ENCODE measurements at places on chromosomes 13 and 19.
A peak's percentile ranks its signal among the peaks of the same experiment; 100 is the strongest.

DNA sequence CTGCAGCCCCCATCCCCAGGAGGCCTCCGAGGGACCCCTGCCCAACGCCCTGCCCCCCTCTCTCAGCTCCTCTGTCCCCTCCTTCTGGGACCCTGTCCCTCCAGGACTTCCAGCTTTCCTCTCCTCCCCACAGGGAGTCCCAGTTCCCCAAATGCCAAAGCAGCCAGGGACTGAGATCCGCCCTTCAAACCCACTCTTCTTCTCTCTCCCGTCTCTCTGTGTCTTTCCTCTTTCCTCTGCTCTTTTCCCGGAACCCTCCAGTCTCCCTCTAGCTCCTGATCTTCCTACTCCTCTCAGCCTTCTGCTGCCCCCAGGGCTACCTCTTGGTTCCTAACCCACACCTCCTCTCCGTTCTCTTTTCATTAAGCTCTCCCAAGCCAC is 377 bp downstream of the CA11 start:
- DNase-seq: no peak

DNA sequence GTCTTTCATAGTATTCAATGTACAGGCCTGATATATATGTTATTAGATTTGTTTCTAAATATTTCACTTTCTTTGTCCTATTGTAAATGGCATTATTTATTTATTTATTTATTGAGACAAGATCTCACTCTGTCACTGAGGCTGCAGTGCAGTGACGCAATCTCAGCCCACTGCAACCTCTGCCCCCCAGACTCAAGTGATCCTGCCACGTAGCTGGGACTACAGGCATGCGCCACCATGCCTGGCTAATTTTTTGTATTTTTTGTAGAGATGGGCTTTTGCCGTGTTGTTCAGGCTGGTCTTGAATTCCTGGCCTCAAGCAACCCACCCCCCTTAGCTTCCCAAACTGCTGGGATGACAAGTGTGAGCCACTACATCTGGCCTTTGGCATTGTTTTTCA is 5.4 kb upstream of the GAS6 start:
- no peak for DNase-seq

DNA sequence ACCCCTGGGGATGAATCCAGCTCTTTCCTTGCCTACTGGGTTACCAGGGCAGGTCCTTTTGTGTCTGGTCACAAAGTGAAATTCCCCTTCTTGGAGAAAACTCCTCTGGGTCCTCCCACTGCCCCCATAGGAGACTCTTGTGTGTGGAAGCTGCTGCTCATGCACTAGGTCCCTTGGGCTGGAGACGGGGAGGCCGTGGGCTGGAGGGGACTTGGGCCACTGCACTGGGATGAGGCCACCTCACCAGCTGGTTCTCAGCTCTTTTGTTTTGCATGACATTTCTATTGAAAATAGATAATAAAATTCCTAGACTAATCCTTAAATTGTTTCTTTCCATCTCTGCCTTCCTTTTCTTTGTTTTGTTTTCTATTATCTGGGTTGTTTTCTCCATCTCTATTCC is 62.4 kb downstream of the TEX29 start:
- no peak for DNase-seq

DNA sequence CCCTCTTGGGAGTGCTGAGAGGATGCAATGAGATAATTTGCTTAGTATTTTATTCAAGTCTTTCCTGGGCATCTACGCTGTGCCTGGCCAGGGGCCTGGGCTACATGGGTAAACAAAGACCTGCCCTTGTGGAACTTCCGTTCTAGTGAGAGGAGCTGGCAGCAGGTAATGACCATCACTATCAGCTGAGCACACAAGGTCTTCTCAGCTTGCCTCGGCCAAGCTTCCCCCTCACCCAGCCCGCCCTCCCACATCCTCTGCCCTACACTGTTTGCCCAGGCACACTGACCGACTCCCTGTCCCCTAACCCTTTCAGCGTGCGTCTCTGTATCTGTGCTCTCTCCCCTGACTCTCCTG is 8.6 kb upstream of the FKRP start:
- no peak for DNase-seq

- peak; percentile 91 for DNase-seq
Observed at GRCh38 chr19:39409208-39410016, 2.8 kb downstream of the ZFP36 start.

DNA sequence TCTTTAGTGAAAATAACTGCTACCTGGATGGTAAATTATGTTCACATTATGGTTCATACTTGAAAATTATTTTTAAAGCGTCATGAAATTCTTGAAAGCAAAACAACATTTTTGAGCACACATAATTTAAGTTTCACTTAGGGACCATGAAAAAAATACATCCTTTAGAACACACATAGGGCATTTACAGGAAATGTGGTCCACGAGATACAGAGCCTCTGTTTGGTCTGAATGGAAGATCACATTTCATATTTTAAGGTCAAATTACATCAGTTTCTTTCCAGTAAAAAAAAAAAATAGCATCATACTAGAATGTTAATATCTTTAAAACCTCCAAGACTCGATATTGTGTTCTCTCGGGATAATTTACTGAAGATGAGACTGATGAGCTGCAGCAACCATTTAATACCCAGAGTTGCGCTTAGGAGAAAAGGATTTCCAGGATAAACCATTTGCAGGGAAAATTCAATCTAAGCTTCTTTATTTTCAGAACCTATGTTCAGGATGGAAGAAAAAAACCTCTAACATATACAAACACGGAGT is 720.7 kb downstream of the DIAPH3 start:
- DNase-seq: no peak

Measured in NCI-H774 (cell line).